ENCODE measurements at places on chromosomes 3 and 15.

DNA sequence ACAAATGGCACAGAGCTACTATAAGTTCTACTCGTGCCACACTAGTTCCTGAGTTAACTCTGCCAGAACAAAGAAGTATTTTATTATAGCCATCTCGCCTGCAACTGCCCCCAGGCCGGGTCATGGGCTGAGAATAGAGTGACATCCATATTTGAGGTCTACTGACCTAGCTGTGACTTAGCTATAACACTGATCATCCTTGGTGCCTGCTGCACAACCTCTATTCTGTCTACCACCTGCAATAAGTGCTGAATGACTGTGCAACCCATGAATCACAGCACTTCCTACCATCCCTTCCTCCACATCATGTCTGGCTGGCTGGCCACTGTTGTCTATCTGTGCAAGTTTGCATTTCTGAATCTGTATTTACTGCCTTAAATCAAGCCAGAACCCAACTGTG lies 506.5 kb upstream of the TBL1XR1 start:
- no peak for DNase-seq

DNA sequence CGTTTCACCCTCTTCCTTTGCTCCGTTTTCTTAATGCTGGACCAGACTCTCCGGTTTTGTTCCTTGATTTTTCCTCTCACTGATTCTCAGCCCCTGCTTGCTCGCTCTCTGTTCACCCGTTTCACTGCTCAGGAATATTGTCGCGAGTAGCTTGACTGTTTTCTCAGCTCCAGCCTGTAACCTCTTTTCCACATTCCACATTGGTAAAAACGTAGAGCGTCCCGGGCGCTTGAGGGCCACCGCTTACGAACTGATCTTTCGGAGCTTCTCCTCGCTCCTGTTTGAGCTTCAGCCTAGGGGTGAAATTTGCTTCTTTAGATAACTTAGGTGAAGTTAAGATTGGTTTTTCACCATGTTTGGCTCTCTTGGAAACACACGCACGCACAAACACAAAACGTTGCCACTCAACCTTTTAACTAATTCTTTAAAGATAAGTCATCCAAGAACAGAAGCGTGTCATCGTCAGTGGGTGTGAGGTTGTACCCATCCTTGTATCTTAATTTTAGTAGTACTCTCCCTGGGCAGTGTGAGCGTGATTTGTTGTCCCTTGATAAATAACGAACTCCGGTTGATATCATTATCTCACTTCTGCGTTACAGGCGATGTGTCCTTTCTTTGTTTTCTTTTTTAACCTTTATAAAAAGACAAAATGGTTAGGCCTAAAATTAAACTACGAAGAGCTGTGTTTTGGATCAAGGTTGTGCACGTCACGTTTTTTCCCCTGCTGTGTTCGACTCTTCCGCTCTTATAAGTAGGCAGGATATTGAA lies 1.0 kb downstream of the PAK2 start:
- DNase-seq = no peak

- DNase-seq = no peak
These were observed 28.4 kb downstream of the GRIP2 start for GRCh38 chr3:14511623-14512280.

GRCh38 chr3:64049136-64049535 lies 25.8 kb upstream of the PSMD6 start:
- DNase-seq = no peak

DNA sequence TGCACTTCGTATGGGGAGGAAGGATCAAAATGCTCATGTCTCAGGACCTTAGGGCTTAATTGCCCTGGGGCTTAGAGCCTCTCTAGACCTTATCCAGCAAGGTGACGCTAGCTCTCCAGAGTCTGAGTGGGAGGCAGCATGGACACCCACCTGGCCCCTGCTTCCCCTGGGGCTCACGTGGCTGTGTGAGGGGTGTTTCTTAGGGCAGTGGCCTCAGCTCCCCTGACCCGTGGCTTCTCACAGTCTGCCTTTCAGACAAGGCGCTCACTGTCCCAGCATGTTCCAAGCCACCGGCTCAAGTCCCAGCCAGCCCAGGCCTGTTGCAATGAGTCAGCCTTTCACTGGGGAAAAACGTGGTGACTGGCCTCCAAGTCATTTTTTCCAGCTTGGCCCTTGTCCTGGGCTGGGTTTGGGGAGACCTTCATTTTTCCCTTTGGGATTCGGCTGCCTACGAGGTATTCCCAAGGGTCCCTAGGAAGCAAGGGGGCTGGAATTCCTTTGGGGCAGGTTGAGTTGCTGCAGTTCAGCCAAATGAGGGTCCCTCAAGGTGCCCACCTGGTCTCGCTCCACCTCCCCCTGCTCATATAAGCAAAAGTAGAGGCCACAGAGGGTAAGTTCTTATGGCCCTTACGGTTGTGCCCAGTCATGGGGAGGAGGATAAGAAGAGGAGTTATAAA lies 15.7 kb downstream of the BHLHE40 start:
- DNase-seq = no peak

DNA sequence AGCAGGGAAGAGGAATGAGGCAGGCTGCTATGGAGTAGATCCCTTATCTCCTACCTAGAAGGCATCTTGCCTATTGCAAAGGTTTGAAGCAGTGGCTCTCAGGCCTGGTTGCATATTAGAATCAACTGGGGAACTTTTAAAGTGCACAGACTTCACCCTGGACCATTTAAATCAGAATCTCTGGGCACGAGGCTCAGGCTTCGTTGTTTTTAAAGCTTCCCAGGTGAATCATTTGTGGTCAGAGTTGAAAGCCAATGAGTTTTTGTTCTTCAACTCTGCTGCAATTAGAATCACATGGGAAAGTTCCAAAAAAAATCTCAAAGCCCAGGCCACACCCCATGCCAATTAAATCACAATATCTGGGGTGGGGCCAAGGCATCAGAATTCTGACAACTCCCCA lies 773.1 kb downstream of the AGBL1 start:
- no peak for DNase-seq

- no peak for DNase-seq
These were observed 157.4 kb downstream of the SSR3 start for GRCh38 chr3:156397534-156397933.

- DNase-seq = no peak
These were observed at the start of gene TM6SF1 for GRCh38 chr15:83106994-83107840. TSS of gene TM6SF1 (plus strand) at chr15:83107645. CDS start at chr15:83107681, 36 bp downstream.
